ENCODE measurements at places on chromosomes 2 and 18.

GRCh38 chr18:74790451-74790850 lies 192.8 kb downstream of the ZNF407 start:
- no peak for DNase-seq

GRCh38 chr18:79071503-79072210 lies 2.5 kb downstream of the ATP9B start:
- DNase-seq, result no peak

DNA sequence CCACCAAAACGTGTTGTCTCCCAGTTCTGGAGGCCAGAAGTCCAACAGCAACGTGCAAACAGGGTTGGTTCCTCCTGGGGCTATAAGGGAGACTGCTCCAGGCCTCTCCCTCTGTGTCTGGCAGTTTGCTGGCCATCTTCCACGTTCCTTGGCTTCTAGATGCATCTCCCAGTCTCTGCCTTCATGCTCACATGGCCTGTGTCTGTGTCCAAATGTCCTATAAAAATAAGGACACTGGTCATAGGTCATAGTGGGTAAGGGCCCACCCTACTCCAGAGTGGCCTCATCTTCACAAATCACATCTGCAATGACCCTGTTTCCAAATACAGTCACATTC lies 69.4 kb upstream of the TAF1B start:
- no peak for DNase-seq

DNA sequence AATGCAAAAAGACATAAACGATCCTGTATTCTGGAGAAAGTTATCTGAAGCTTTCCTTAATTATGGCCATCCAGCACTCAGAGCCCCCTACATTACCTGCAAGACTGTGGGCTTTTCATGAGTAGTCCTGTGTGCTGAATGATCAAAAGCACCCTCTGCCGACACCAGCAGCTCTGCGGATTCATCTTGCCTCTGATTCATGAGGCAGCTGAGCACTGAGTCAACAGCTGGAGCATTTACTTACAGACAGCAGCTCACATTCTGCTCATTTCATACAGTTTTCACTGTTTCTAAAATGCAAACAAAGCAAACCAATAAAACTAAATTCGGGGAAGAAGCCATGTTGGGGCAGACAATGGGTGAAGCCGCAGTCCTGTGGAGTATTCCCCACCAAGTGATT lies 886.5 kb downstream of the CNTNAP5 start:
- no peak for DNase-seq

DNA sequence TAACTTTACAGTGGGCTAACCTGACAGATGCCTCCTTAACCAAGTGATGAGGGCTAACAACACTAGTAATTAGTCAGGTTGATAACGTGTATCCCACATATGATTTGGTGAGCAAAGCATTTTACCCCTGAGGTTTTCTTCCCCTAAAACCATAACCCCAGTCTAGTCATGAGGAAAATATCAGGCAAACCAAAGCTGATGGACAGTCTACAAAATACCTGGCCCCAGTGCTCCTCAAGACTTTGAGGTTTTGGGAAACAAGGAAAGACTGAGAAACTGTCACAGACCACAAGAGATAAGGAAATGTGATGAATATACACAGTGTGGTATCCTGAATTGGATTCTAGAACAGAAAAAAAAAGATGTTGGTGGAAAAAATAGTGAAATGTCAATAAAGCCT lies 28.5 kb downstream of the MAP3K20 start:
- DNase-seq, result no peak

DNA sequence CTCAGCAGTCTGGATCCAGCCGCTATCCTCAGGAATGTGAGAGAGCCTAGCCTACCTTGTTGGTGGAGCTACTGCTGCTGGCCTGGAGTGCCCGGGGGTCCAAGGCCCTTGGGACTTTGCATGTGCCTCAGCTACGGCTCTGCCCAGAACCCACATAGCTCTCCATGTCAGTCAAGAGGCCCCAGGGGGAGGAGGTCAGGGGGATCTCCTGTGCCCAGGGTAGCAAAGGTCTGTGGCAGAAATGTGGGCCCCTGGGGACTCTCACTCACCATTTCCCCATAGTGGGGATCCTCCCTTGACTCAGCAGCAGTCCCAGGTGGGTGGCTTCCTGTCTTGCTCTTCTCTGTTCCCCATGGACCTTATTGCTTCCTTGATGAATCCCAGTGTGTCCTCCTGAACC lies 342.7 kb upstream of the CHAC2 start:
- no peak for DNase-seq

GRCh38 chr2:131125195-131125757 lies 20.1 kb downstream of the PLEKHB2 start:
- DNase-seq, result no peak

- no peak for DNase-seq
Observed at GRCh38 chr2:205484764-205485163, 197.5 kb upstream of the NRP2 start.

GRCh38 chr2:68223419-68223818 lies 28.9 kb downstream of the PPP3R1 start:
- DNase-seq, result no peak
